ENCODE measurements at places on chromosomes 3 and 15.

GRCh38 chr3:155941354-155941753, 70.9 kb downstream of the GMPS start:
- DNase-seq: no peak

GRCh38 chr3:110126065-110126464, 788.7 kb upstream of the DPPA4 start:
- DNase-seq: no peak

GRCh38 chr15:29043736-29044502, 158.1 kb downstream of the APBA2 start:
- peak; percentile 97 for DNase-seq

GRCh38 chr15:56222302-56222701, 21.4 kb downstream of the RFX7 start:
- no peak for DNase-seq

DNA sequence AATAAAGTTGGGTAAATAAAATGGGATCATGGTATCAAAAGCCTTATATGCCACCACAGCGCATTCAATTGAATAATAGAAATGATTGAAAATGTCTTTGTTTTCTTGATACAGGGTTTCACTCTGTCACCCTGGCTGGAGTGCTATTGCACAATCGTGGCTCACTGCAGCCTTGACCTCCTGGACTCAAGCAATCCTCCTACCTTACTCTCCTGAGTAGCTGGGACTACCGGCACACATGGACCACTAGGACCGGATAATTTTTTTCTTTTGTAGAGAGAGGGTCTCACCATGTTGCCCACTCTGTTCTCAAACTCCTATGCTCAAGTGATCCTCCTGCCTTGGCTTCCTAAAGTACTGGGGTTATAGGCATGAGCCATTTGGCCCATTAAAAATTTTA, 33.8 kb upstream of the BBX start:
- DNase-seq: no peak

GRCh38 chr3:37887824-37888223, 26.1 kb downstream of the CTDSPL start:
- no peak for DNase-seq

DNA sequence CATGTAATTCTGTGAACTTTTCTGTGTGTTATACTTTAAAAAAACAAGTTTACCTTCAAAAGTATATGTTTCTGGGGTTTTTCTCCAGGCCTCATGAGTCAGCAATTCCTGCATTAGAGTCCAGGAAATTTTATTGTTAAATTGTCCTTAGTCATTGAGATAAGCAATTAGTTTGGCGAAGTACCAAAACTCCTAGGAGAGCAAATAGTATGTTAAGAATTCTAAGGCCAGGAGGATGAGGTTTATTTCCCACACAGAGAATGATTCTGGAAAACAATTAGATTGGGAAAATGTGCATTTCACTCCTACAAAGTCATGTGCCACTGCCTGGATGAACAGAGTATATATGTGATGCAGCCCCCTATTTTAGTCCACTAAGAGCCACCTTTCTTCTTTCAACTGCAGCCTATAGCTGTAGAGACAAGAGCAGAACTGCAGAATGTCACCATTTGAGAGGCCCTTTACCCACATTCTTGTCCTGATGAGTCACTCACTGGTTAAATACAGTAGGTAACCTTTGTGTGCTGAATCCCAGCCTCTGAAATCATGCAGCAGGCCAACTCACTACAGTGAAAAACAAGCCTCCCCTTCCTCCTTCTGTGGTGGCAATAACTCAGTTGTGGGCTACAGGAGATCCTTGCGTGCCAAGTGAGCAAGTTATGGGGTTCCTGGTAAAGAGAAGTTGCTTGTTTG, 452.8 kb upstream of the THBS1 start:
- DNase-seq: no peak

- DNase-seq: peak; percentile 42
Observed at GRCh38 chr3:55166576-55167555, 239.0 kb upstream of the LRTM1 start.

DNA sequence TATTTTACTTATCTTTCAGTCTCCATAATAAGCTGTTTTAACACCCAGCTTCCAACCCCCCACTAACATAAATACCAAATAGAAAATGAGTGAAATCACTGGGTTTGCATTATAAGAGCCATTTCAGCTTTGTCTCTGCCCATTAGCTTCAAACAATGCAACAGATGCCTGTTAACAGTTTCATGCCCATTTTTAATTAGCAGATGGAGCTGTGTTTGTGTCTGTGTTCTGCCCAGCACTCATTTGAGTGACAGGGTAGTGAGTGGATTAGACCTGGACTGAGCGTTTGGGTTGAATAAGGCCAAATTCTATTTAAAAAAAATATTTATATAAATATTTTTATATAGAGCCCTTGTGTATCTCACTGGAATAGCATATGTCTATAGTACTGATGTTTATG, 7.4 kb downstream of the RAB8B start:
- DNase-seq: no peak

DNA sequence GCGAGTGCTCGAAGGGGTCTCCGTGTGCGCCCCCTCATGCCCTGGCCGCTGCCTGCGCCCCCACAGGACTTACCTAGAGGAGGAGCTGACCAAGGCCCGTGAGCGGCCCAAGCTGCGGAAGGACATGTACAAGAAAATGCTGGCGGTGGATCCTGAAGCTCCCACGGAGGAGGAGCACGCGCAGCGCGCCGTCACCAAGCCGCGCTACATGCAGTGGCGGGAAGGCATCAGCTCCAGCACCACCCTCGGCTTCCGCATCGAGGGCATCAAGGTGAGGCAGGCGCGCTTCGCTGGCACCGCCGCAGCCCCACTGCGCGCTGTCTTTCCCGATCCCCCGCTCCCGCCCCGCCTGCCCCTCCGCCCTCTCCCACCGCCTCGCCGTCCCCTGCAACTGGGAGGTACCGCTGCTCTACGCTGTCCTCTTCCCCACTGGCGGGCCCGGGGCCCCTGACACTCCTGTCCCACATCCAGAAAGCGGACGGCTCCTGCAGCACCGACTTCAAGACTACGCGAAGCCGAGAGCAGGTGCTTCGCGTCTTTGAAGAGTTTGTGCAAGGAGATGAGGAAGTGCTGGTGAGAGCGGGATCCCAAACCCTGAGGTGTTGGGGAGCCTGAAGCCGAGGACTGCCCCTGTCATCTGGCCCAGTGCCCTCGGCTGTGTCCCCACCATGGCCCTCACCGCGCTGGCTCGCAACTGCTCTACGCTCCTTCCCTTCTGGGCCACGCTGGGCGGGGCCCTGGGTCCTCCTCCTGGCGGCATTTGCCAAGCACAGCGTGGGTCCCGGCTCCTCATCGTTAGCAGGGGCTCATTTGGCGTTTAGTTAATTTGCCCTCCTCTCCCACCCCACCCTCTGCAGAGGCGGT, 8.5 kb downstream of the ITPKA start:
- no peak for DNase-seq

All from pons (tissue), 1 donor.